Naive thymus-derived CD8-positive, alpha-beta T cell (primary cell): ENCODE measurements at places on chromosomes 13 and 19.

DNA sequence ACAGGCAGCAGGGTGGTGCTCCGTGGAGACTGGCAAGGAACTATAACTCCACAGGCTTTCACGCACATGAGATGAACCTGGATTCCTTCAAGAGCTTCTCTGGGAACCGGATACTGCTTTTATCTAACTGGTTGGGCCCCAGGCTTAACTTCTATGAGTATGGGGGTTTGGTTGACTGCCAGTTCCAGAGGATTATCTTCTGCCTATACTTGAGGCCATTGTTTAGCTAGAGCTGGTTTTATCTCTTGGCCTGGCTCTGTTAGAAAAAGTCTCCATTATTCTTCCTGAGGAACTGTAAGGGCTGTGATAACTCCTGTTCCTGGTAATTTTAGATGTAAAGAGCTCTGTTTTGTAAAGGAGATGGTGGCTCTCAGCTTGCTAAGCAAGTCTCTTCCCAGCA, 40.9 kb downstream of the ZNF846 start:
- H3K27me3 ChIP-seq, result peaks cover 2% of the 10 kb centered on the region
- no peaks in the 10 kb centered on the region for H3K4me1 ChIP-seq
- H3K4me3 ChIP-seq, result no peak overlapping the region
- DNase-seq, result no peak
- H3K36me3 ChIP-seq, result no peaks in the 10 kb centered on the region

GRCh38 chr13:105436943-105437342, 1098.5 kb downstream of the EFNB2 start:
- no peak for DNase-seq
- H3K27me3 ChIP-seq, result no peaks in the 10 kb centered on the region
- no peak overlapping the region for H3K4me3 ChIP-seq
- H3K27ac ChIP-seq, result no peak overlapping the region

- no peak for DNase-seq
- H3K4me3 ChIP-seq, result no peak overlapping the region
- no peak overlapping the region for H3K27ac ChIP-seq
- peaks cover 16% of the 10 kb centered on the region for H3K4me1 ChIP-seq
- H3K27me3 ChIP-seq, result no peaks in the 10 kb centered on the region
Observed at GRCh38 chr19:7907122-7907521, 3.4 kb downstream of the MAP2K7 start.

GRCh38 chr19:17353386-17353785, 16.0 kb downstream of the GTPBP3 start:
- H3K4me1 ChIP-seq, result peaks cover 6% of the 10 kb centered on the region
- no peaks in the 10 kb centered on the region for H3K36me3 ChIP-seq
- peaks cover 14% of the 10 kb centered on the region for H3K27me3 ChIP-seq
- H3K27ac ChIP-seq, result no peak overlapping the region
- H3K4me3 ChIP-seq, result no peak overlapping the region
- no peak for DNase-seq

- H3K36me3 ChIP-seq, result no peaks in the 10 kb centered on the region
- H3K27me3 ChIP-seq, result peaks cover 45% of the 10 kb centered on the region
- H3K27ac ChIP-seq, result no peak overlapping the region
- no peak overlapping the region for H3K4me3 ChIP-seq
- no peak for DNase-seq
Observed at GRCh38 chr19:15897026-15897737, 692 bp downstream of the CYP4F2 start.

- no peaks in the 10 kb centered on the region for H3K36me3 ChIP-seq
- no peak overlapping the region for H3K4me3 ChIP-seq
Observed at GRCh38 chr19:31538879-31539278, 189.6 kb upstream of the TSHZ3 start.

- H3K4me3 ChIP-seq, result no peak overlapping the region
- H3K36me3 ChIP-seq, result no peaks in the 10 kb centered on the region
- DNase-seq, result no peak
- H3K27ac ChIP-seq, result no peak overlapping the region
- H3K4me1 ChIP-seq, result peaks cover 51% of the 10 kb centered on the region
Observed at GRCh38 chr19:7674010-7675005, 2.6 kb upstream of the MCEMP1 start.

DNA sequence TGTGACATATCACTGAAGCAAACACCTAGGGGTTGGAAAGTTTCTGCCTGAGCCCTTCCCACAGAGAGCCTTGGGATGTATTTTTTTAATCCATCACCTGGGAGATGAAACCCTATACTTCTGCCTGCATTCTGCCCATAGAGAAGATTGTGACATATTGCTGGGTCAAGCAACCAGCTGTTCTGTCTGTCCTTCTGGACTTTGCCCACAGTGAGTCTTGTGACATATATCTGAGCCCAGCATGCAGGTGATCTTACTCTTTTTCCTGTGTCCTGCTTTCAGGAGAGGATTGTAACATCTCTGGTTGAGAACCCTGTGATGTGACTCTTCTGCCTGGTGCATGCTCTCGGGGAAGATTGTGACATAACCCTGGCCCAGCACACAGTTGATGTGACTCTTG, 24.9 kb upstream of the ZNF681 start:
- H3K27ac ChIP-seq, result no peak overlapping the region
- H3K27me3 ChIP-seq, result no peaks in the 10 kb centered on the region
- H3K4me1 ChIP-seq, result peaks cover 5% of the 10 kb centered on the region
- H3K4me3 ChIP-seq, result no peak overlapping the region

- no peaks in the 10 kb centered on the region for H3K27me3 ChIP-seq
- DNase-seq, result no peak
- H3K4me3 ChIP-seq, result no peak overlapping the region
- no peak overlapping the region for H3K27ac ChIP-seq
- H3K4me1 ChIP-seq, result no peaks in the 10 kb centered on the region
Observed at GRCh38 chr19:23787106-23787505, 28.4 kb upstream of the ZNF681 start.

DNA sequence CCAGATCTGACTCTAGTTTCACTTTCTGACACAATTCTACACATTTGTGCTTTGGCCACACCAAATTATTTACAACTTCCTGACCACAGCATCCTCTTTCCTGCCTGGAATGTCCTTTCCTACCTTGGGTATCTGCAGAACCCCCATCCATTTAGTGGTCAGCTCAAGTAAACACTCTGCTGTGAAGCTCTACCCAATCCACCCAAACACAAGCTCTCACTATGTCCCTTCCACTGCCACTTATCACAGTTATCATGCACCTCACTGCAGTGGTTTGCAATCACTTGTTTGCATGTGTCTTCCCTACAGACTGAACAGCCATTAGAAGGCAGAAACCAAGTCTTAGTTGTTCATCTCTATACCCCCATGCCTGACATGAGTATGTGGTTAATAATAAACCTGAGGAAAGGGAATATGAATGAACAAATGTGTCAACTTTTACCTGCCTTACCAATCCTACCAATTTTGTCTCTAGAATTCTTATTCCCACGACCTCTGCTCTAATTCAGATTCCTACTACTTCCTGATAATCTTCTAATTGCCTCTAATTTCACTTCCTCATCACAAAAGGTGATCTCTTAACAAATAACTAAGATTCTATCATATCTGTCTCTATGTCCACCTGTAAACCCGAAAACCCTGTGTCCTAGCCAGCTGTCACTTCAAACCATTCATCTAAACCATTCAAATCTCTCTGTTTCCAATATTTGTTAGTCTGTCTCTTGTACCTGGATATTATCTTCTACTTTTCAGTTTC, 25.1 kb downstream of the LNX2 start:
- H3K4me3 ChIP-seq, result no peak overlapping the region
- H3K27ac ChIP-seq, result no peak overlapping the region
- peaks cover 5% of the 10 kb centered on the region for H3K4me1 ChIP-seq
- no peak for DNase-seq
- no peaks in the 10 kb centered on the region for H3K27me3 ChIP-seq
- no peaks in the 10 kb centered on the region for H3K36me3 ChIP-seq

DNA sequence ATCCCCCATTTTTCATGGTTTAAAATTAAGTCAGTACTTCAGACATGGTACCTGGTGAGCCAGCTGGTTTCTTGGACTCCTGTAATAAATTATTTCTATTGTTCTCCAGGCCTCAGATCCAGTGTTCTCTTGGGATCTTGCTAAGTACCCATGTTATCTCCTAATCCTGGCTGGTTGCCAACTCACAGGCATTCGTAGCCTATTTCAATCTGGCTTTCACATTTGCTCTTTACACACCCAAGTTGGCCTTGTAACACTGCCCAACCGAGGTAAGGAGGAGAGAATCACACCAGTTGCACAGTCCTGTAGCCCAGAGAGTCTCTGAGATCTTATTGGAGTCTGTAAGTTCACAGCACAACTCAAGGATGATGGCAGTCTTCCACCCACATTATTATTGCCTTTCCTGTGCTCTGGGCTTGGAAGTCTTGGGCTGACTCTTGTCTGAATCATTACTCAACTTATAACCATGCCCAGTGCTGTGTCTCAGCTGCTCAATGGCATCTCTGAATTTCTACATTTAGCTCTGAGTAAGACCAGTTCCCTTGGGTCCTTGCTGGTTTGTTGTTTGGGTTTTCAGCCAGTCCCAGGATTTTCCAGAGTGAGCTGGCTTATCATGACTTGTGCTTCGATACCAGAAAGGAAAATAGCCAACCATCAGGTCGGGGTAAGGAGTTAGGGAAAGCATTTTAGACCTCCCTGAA, 76.6 kb upstream of the KLF12 start:
- no peaks in the 10 kb centered on the region for H3K27me3 ChIP-seq
- peaks cover 5% of the 10 kb centered on the region for H3K36me3 ChIP-seq
- no peak overlapping the region for H3K4me3 ChIP-seq
- DNase-seq, result no peak
- H3K27ac ChIP-seq, result no peak overlapping the region

DNA sequence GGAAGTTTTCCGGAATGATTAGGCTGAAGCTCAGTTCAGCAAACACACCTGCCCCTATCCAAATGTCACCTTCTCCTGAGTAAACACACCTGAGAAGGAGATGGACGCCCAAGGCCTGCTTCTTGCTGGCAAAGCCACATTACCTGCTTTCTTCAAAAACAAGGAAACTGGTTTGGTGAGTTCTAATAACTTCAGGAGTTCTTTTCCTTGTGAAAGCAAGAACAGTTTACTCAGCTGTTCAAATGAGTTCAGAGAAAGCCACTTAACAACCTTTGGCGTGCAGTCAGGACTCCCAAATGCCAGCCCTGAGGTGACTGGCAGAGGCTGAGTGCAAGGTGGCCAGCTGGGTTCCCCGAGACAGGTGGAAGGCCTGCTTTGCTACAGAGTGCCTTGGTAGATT, 160.5 kb downstream of the STK24 start:
- peaks cover 6% of the 10 kb centered on the region for H3K36me3 ChIP-seq
- H3K27ac ChIP-seq, result no peak overlapping the region
- H3K4me3 ChIP-seq, result no peak overlapping the region
- H3K27me3 ChIP-seq, result peaks cover 5% of the 10 kb centered on the region

- DNase-seq, result no peak
- no peak overlapping the region for H3K4me3 ChIP-seq
- no peaks in the 10 kb centered on the region for H3K36me3 ChIP-seq
- no peaks in the 10 kb centered on the region for H3K4me1 ChIP-seq
- no peak overlapping the region for H3K27ac ChIP-seq
Observed at GRCh38 chr13:65154661-65155447, 2075.3 kb downstream of the PCDH9 start.

- H3K27ac ChIP-seq, result no peak overlapping the region
- H3K27me3 ChIP-seq, result peaks cover 27% of the 10 kb centered on the region
- H3K4me3 ChIP-seq, result no peak overlapping the region
- H3K4me1 ChIP-seq, result peaks cover 4% of the 10 kb centered on the region
- no peaks in the 10 kb centered on the region for H3K36me3 ChIP-seq
Observed at GRCh38 chr19:34556488-34556887, 74.9 kb downstream of the WTIP start.

- no peak overlapping the region for H3K4me3 ChIP-seq
- H3K27me3 ChIP-seq, result peaks cover 17% of the 10 kb centered on the region
- no peaks in the 10 kb centered on the region for H3K4me1 ChIP-seq
- H3K36me3 ChIP-seq, result no peaks in the 10 kb centered on the region
Observed at GRCh38 chr13:25352230-25352629, 19.5 kb upstream of the ATP8A2 start.

DNA sequence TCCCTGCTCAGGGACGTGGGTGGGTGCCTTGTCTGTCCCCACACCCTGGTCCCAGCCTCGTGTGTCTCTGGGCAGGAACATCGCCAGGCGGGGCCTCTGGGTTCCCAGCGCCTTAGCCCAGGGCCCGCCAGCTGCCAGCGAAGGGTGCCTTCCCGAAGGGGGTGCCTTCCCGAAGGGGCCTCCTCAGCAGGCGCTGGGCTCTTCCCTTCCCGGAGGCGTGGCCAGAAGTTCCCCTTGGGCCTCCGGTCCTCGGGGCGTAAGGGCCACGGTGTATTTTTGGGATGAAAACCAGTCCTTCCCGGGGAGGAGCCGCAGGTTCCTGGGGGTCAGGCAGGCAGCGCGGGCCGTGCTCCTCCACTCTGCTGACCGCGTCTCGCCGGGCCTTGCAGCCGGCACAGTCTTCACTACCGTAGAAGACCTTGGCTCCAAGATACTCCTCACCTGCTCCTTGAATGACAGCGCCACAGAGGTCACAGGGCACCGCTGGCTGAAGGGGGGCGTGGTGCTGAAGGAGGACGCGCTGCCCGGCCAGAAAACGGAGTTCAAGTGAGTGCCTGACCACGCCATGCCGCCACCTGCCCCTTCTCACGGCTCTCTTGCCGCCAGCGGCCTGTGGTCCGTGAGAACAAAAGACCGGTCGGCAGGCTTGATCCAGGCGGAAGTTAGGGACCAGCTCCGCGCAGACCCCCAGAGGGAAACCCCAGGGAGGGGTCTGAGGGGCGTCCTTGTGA, 6.9 kb downstream of the BSG start:
- no peak overlapping the region for H3K27ac ChIP-seq
- H3K27me3 ChIP-seq, result no peaks in the 10 kb centered on the region
- H3K4me3 ChIP-seq, result no peak overlapping the region
- peaks cover 25% of the 10 kb centered on the region for H3K4me1 ChIP-seq
- H3K36me3 ChIP-seq, result peaks cover 29% of the 10 kb centered on the region
- no peak for DNase-seq

DNA sequence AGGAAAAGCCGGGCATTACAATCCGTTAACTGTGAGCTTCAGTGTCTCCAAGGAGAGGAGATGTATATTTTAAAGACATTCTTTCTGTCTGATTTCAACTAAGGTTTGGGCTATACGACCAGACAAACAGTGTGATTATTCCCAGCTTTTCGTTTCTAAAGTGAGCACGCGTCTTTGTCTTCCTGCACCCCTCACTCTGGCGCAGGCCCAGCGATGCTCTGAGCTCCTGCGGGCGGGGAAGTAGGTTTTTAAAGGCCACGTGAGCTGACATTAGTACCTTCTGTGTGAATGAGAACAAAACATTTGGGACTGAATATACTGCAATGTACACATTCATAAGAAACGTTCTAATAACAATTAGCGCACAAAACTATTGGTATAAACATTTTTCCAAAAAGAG, 15.3 kb upstream of the RANBP3 start:
- no peak overlapping the region for H3K4me3 ChIP-seq
- DNase-seq, result no peak
- no peaks in the 10 kb centered on the region for H3K27me3 ChIP-seq
- peaks cover 3% of the 10 kb centered on the region for H3K4me1 ChIP-seq

DNA sequence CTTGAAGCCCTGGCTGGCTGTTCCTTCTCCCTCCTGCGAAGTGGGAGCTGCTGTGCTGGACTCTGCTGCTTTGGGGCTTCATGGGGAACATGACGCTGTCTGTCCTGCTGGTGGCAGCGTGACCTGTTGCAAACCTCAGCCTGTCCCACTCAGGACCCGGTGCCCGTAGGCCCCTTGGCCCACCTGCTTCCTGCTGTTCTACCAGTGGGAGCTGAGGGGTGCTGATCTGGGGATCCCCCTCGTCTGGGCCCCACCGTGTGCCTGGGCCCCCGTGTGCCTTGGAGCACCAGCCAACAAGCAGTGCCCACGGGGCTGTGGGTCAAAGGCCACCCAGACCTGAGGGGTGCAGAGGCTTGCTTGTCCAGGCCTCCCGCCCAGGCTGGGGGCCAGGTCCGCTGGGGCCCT, 5.3 kb downstream of the SPPL2B start:
- DNase-seq, result no peak
- no peaks in the 10 kb centered on the region for H3K27me3 ChIP-seq
- peak overlapping the region; percentile 44 for H3K4me3 ChIP-seq
- peak overlapping the region; percentile 99 for H3K27ac ChIP-seq
- peaks cover 8% of the 10 kb centered on the region for H3K36me3 ChIP-seq
